Stimulated activated CD4-positive, alpha-beta T cell treated with anti-CD3 and anti-CD28 coated beads, Interleukin-1b, Interleukin-23, amount 100 ng/mL, for 1 hour (primary cell): ENCODE measurements at places on chromosomes 3 and 15.

DNA sequence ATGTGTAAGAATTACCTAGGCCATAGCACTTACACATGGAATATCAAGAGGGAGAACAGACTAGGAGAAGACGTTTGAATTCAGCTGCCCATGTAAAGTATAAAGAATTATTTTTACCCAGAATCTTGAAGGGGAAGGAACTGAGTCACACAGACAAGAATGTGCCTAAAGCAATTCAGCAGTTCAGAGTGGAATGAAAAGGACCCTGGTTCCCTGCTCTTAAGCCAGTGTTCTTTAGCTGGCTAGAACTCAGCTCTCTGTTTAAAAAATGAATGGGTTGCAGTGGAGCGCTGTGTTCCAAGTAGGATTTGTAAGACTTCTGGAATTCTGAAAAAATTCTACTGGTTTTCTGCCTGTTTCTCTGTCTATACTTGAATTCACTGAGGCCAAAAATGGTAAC is 440.2 kb downstream of the LPP start:
- DNase-seq, result no peak

- no peak for DNase-seq
These were observed at the start of gene GCHFR for GRCh38 chr15:40763801-40764628. Gene GCHFR (plus strand): TSS chr15:40764068. CDS start chr15:40764181, 113 bp downstream.

GRCh38 chr3:4739289-4740236 is 239.7 kb upstream of the BHLHE40 start:
- no peak for DNase-seq

DNA sequence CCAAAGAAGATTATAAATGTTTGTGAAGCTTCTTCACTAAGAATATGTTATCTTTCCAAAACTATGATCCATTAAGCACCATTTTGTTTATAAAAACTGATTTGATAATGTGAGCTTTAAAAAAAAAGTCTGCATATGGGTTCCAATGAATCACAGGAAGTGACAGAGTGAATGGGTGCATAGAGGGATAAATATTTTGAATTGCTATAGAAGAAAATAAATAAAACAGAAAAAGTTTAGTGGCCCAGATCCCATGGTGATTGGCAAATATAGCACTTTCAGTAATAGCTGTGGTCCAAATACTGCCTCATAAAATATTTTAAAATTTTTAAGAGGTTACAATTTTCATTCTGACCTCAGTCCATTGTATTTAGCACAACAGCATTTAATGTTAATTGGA is 19.2 kb downstream of the CPA3 start:
- DNase-seq, result no peak

- DNase-seq, result no peak
These were observed 119.2 kb downstream of the CTNNB1 start for GRCh38 chr3:41318520-41318919.

DNA sequence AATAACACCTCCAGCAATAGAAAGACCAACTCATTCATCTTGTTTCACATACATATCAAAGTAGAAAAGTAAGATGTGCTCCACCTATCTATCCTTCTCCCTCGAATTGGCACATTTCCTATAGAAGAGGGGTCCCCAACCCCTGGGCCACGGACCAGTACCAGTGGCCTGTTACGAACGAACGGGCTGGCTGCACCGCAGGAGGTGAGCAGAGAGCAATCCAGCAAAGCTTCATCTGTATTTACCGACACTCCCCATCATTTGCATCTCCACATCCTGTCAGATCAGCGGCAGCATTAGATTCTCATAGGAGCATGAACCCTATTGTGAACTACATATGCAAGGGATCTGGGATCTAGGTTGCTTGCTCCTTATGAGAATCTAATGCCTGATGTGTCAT is 95.0 kb upstream of the CGNL1 start:
- DNase-seq, result no peak
